Activated T-cell treated with anti-CD3 and anti-CD28 coated beads, Interleukin-2, amount 50 U/mL, for 1 hour (primary cell): ENCODE measurements at places on chromosomes 5 and 9.

- no peak for DNase-seq
Observed at GRCh38 chr9:87290241-87291052, 207.2 kb upstream of the DAPK1 start.

DNA sequence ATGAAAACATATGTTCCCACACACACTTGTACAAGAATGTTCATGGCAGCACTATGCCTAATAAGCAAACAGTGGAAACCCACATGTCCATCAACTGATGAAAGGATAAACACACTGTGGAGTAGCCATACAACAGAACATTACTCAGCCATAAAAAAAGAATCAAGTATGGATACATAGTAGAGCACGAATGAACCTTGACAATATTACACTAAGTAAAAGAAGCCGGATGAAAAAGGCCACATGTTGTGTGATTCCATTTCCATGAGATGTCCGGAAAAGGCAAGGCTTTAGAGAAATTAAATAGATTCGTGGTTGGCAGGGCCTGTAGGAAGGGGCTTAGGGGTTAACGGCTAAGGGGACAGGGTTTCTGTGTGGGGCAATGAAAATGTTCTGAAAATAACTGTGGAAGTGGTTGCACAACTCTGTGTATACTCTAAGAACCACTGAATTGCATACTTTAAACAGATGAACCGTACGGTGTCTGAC lies 51.4 kb downstream of the COL23A1 start:
- DNase-seq, result no peak

- DNase-seq, result no peak
Observed at GRCh38 chr9:37602817-37603216, 10.4 kb upstream of the TOMM5 start.

GRCh38 chr5:76590027-76590426 lies 33.2 kb downstream of the F2RL2 start:
- DNase-seq, result no peak

DNA sequence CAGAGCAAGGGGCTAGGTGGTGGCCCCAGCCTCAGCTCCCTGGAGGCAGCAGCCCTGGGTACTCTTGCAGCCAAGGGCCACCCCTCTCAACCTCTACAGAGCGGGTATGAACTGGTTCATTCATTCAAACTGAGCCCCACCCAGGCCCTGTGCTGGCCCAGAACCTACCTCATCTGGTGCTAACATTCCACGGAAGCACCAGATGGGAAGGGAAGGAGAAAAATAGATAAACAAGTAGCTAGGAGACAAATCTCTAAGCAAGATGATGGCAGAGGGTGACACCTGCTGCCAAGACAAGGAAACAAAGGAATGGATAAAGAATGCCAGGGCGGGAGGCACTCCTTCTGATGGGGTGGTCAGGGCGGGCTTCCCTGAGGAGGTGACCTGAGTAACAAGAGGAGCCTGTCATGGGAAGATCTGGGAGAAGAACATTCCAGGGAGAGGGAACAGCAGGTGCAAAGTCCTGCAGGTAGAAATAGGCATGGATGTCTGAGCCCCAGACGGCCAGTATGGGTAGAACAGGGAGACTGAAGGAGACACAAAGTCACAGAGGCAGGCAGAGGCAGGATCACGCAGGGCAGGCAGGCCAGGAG lies 6.1 kb downstream of the ST6GALNAC4 start:
- DNase-seq, result no peak
